Gastroesophageal sphincter (tissue), 4 donors: ENCODE measurements at places on chromosomes 1 and 21. TPM values are rescaled to one million over a fixed set of nuclear protein-coding genes. Genes with fewer than 3 reads are reported as not detected.

HES3 gene
- total RNA-seq: not detected

RGS7 gene
- total RNA-seq: not detected

ADAMTS4 gene
- 5.1 TPM for total RNA-seq

DMBX1 gene
- total RNA-seq: not detected

SYCP1 gene
- not detected for total RNA-seq
